SK-N-MC (cell line): ENCODE measurements at places on chromosomes 5 and 9.

DNA sequence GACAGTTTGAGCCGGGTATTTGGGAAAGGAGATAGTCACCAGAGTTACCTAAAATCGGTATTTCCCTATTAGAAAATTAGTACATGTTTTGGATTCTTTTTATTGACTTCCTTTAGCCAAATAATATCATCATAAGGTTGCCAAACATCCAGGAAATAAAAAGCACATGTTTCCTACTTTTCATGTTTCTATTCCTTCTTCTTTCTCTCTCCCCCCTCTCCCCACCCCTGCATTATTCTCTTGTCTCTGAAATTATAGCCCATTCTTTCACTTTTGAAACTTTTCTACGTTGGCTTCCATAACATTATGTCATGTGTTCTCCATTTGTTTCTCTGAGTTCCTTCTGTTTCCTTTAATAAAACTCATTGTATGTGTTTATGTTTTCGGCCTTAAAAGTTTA is 161.9 kb downstream of the ALDH1A1 start:
- DNase-seq, result no peak

DNA sequence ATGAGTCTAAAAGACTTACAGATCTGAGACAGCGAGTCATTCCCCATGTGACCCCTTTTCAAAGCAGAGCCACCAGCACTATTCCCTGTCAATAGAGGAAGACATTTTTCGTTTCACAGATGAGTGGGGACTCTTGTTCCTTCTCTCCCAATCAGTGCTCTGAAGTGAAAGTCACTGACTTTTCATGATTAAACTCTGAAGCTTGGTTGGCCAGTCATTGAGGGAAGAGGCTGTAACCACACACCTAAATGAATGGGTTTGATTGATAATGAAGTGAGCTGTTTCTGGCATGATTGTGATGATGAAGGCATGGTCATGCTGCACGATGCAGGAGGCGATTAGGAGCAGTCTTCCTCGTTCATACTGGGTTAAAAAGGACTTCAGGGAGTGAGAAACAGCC is 171.9 kb downstream of the ZNF462 start:
- no peak for DNase-seq

DNA sequence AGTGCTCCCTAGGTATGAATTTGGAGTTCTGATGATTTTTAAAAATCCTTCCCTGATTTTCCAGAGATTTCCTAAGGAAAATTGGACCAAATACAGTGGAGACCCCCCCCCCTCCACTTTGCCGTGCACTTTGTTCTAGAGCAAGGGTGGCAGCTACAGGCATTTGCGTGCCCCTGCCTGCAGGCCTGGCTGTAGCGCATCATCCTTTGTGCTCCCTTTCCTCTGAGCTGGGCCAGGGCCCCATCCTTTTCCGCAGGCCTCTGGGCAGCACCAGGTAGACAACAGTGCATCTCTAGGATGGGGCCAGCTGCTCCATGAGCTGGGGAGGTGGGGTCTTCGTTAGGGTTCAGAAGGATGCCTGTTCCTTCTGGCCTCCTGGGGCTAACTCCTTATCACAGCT is 39.6 kb downstream of the TRIO start:
- no peak for DNase-seq

DNA sequence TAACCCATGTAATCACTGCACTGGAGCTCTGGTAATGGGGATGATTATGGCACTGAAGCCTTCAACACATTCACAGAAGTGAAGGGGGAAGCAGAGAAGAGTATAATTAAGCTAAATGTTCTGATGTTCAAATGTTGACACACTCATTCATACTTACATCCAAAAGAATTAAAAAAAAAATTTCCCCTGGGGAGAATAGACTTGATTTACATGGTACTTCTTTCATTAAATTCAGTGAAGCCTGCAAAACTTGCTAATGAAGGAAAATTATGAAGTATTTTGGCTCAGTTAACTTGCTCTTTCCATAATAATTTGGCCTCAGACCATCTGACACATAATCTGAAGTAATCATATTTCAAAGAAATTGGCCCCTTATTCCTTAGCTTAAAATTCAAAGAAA is 428.8 kb downstream of the SH3GL2 start:
- no peak for DNase-seq

DNA sequence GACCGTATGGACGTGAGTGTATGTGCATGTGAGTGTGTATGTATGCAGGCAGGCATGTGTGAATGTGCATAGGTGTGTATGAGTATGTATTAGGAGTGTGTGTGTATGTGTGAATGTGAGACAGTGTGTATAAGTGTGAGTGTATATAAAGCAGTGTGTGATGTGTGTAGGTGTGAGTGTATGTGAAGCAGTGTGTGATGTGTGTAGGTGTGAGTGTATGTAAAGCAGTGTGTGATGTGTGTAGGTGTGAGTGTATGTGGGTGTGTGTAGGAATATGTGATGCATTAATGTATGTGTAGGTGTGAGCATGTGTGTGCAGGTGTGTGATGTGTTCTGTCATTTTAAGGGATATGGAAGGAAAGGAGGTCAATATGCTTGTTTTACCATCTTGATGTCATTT is 215.5 kb downstream of the GADD45G start:
- no peak for DNase-seq

- DNase-seq, result no peak
Observed at GRCh38 chr9:27528886-27529315, 713 bp downstream of the MOB3B start.

- DNase-seq, result no peak
Observed at GRCh38 chr5:135240283-135240633, 158.8 kb downstream of the MACROH2A1 start.

GRCh38 chr5:155080721-155081120 is 67.2 kb downstream of the KIF4B start:
- DNase-seq, result no peak

- no peak for DNase-seq
Observed at GRCh38 chr9:129860653-129861446, 25.6 kb downstream of the USP20 start.

DNA sequence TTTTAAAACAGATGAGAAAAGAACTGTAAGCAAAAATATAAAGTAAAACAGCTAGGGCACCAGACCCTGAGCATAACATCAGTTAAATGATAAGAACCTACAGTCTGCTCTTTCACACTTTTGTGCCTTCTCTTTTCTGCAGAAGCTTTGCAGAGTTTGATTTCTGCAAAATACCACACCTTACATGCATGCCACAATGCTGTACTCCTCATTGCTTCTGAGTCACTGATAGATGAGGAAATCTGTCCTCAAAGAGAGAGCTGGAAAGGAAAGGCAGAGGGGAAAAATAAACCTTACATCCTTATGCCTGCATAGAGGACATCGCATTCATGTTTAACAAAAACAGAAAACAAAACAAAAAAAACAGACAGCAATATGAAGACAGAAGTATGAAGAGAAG is 142.9 kb downstream of the ATPSCKMT start:
- DNase-seq, result no peak

- no peak for DNase-seq
Observed at GRCh38 chr9:19642256-19642655, 146.6 kb downstream of the SLC24A2 start.

DNA sequence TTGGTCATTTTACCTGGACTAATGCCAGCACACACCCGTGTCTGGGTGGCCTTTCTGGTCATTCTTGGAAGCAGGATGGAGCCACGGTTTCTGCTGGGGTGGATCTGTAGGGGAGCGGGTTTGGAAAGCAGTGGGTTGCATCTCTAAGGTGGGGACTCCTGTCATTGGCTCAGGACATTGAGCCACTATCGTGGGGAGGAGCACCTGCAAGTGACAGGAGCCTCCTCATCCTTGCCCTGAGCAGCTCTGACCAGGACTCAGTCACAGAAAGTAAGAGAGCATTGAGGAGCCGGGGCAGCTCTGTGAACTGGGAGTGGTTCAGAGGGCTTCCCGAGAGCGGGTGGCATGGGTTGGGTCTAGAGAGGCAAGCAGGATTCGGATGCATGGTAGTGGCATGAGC is 3.7 kb downstream of the B4GALT7 start:
- DNase-seq, result no peak

- DNase-seq, result no peak
Observed at GRCh38 chr9:694092-694402, 147.4 kb upstream of the DMRT1 start.

DNA sequence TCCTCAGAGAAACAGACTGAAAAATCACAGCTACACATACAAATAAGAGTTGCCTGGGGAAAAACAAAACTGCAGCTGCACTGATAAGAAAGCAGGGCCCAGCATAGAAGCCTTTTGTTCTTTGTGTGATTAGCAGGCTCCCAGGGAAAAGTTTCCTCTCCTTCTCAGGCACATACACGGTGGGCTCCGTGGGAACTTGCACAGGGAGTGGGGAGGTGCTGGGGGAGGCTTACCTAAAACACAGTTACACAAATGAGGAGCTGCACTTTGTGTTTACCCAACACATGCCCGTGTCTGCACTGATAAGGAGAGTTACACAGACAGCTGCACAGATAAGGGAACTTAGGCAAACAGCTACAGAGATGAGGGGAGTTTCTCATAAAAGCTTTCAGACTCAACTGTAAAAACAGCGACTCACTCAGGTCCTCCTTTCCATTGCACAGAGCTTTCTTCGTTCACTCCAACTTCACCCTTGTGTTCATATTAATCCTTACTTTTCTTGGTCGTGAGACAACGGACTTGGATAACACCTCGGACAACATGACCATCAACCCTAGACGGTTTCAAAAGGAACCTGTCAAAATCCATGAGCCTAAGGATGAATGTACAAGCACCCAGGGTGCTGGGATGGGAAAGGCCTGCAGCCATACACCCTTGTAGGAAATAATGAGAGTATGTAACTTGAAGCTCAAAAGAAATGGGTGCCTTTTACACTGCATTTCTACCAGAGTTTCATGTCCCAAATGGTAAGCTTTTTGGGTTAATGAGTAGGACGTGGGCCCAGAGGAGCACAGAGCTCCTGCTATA is 50.8 kb downstream of the SERINC5 start:
- DNase-seq, result no peak

- no peak for DNase-seq
Observed at GRCh38 chr5:141609044-141609443, 9.8 kb downstream of the DIAPH1 start.

GRCh38 chr5:56321236-56321881 is 88.2 kb upstream of the ANKRD55 start:
- no peak for DNase-seq

- DNase-seq, result no peak
Observed at GRCh38 chr9:69427286-69427685, 102.3 kb downstream of the ENTREP1 start.
